ENCODE measurements at places on chromosomes 3 and 15.
A peak's percentile ranks its signal among the peaks of the same experiment; 100 is the strongest.

DNA sequence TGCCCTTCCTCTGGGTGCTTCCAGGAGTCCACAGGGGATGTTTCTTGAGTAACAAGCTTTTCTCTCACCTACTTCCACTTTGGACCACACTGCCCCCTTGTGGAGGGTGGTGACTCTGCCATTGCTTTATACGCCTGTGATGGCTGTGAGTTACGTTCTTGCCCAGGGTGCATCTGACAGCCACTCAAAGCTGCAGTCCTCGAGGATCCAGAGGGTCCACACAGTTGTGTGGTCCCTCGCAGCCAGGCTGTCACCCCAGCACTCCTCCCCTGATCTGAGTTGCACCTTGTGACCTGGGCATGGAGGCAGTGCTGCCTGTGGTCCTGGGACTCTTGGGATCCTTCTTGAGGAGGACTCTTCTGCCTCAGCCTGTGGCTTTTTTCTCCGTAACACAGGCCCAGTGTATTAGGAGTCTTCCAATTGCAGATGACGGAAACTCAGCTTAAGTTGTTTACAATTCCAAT is 23.4 kb downstream of the FOXL2 start:
- H3K27ac ChIP-seq = no peak overlapping the region
- peak; percentile 82 for DNase-seq
- no peaks in the 10 kb centered on the region for H3K4me1 ChIP-seq
- no peaks in the 10 kb centered on the region for H3K27me3 ChIP-seq
- no peak overlapping the region for H3K4me3 ChIP-seq

DNA sequence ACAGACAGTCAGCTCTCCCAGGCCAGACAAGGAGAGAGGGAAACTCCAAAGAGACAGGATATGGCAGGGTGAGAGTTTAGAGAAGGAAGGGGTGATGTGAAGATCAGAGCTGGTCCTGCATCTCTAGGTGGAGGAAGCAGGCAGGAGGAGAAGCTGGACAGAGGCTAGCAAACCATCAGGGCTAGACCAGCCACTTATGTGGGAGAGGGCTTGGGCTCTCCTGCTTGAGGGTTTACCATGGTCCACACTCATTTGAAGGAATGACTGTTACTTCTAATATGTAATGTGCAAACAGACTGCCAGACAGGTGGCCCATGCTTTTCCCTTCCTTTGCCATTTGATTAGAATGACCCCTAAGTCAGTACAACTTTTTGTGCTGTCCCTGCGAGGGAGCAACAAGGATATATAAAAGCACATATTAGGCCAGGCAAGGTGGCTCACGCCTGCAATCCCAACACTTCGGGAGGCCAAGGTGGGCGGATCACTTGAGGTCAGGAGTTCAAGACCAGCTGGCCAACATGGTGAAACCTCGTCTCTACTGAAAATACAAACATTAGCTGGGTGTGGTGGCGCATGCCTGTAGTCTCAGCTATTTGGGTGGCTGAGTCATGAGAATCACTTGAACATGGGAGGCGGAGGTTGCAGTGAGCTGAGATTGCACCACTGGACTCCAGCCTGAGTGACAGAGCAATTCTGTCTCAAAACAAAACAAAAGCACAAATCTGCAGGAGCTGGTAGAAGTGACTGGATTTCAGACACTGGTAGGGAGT is 41.0 kb upstream of the MANF start:
- no peak overlapping the region for H3K4me3 ChIP-seq
- peaks cover 11% of the 10 kb centered on the region for H3K4me1 ChIP-seq
- peak; percentile 69 for DNase-seq
- no peaks in the 10 kb centered on the region for H3K36me3 ChIP-seq

GRCh38 chr3:152760024-152760563 is 74.8 kb upstream of the P2RY1 start:
- H3K27me3 ChIP-seq = no peaks in the 10 kb centered on the region
- no peak for DNase-seq
- H3K27ac ChIP-seq = no peak overlapping the region

GRCh38 chr15:82649226-82649999 is 2.2 kb upstream of the CPEB1 start:
- peaks cover 12% of the 10 kb centered on the region for H3K4me1 ChIP-seq
- H3K4me3 ChIP-seq = no peak overlapping the region
- H3K27me3 ChIP-seq = peaks cover 43% of the 10 kb centered on the region
- H3K36me3 ChIP-seq = no peaks in the 10 kb centered on the region
- no peak for DNase-seq

DNA sequence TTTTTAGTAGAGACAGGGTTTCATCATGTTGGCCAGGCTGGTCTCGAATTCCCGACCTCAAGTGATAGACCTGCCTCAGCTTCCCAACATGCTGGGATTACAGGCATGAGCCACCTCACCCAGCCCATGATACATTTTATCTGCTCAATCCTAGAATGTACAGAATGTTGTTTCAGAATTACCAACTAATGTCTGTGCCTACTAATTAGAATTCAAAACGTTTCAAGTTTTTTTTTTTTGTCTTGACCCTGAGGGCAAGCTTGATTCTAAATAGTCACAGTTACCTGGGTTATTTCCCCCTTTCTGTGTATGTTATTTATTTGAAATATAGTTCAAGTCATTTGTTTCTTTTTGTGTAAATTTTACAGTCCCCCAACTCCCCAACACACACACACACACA is 5.3 kb upstream of the KIF23 start:
- H3K27ac ChIP-seq = no peak overlapping the region
- no peak overlapping the region for H3K4me3 ChIP-seq
- peaks cover 10% of the 10 kb centered on the region for H3K4me1 ChIP-seq
- no peaks in the 10 kb centered on the region for H3K27me3 ChIP-seq
- H3K36me3 ChIP-seq = no peaks in the 10 kb centered on the region
- DNase-seq = peak; percentile 62

DNA sequence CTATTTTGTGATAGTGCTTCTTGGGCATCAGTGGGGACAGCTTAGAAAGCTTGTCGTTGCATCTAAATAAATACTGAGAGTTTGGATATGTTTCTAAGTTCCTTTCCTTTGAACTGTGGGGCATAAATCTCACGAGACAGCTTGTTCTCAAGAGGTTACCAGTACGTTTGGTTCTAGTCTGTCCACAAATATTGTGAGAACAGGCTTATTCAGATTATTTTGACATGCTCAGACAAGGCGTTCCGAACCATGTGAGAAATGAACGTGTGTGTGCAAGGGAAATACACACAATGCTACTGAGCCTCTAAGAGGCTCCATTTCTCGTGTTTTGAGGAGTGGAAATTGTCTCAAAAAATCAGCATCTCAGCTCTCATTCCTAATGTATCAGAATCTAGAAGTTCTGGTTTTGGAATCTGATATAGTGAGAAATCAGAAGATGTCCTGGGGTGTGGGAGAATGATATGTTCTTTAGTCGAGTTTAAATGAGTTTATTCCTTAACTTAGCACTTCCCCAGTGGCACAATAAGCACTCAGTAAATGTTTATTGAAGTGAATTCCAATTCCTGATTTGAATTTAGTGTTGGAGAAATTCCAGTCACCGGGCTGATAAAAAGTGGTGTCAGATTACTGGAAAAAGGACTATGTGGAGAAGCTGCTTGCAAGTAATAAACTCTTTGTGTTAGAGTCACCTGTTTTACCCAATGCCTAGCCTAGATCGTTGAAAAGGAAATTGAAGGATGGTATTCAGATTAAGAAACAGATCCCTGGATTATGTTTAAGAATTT is 481.5 kb downstream of the LPP start:
- no peak overlapping the region for H3K27ac ChIP-seq
- H3K4me3 ChIP-seq = no peak overlapping the region
- DNase-seq = no peak
- H3K27me3 ChIP-seq = no peaks in the 10 kb centered on the region
- H3K36me3 ChIP-seq = no peaks in the 10 kb centered on the region

DNA sequence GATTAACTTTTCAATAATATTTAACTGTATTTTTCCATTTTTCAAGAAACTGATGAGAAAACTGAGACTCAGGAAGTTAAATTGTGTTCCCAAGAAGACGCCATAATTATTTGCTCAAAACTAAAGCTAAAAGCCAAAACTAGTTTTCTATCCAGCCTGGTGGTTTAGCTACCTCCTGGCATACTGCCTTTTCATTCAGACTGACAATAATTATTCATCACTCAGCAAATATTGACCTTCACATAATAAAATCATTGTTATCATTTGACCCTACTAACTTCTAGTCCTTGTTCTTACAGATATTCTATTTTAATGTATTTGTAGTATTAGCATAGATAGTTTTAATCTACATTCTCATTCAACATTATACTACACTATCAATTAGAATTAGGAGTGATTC is 210.6 kb upstream of the GADL1 start:
- H3K4me1 ChIP-seq = peaks cover 11% of the 10 kb centered on the region
- H3K4me3 ChIP-seq = no peak overlapping the region
- H3K27me3 ChIP-seq = no peaks in the 10 kb centered on the region
- no peak for DNase-seq

Measured in trophoblast cell (in vitro differentiated cells and primary cell).